NCI-H2029 treated with DMSO at 0.1 percent for 48 hours (cell line): ENCODE measurements at places on chromosomes 3 and 15.

- no peak for DNase-seq
Observed at GRCh38 chr15:71329497-71330260, 214.4 kb downstream of the THSD4 start.

DNA sequence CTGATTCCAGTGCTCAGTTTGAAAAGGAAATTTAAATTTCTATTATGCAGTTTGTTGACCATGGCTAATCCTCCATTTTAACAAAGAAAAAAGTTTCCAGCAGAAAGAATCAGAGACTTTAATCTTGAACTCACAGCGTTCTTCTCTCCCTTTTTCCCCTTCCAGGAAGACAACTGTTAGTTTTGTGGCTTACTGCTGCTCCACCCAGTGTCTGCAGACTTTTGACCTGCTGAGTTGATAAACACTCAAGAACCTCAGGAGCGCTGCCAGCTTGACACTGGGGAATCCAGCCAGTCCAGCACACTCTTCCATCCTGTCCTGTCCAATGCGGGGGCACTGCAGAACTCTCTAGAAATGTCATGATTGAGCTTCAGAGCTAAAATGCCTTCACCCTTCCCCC is 134.6 kb downstream of the LRRC28 start:
- no peak for DNase-seq

GRCh38 chr3:196790636-196791035 is 51.0 kb downstream of the PAK2 start:
- DNase-seq, result no peak

DNA sequence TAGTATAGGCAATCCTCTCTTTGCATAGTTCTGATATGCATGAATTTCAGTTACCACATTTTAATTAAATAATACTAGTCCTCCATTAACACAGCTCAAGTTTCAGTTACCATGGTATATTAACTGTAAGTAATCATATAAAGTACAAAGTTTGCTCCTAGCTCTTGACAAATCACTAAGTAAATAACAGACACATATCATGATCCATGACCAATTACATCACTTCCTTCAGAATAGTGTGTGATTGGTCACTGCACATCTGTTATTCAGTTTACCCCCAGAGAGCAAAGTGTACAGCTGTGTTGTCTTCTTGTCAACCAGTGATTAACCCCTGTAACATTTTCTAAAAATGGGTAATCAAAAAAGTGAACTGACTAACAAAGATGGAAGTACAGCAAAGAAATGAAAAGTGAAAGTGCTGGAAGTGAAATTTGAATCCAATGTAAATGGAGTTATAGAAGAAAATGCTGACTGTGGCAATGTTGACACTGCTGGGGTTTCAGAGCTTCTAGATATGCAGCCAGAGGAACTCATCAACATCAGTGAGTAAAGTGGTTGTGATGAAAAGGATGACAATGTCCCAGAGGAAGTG is 30.2 kb upstream of the LEKR1 start:
- no peak for DNase-seq

DNA sequence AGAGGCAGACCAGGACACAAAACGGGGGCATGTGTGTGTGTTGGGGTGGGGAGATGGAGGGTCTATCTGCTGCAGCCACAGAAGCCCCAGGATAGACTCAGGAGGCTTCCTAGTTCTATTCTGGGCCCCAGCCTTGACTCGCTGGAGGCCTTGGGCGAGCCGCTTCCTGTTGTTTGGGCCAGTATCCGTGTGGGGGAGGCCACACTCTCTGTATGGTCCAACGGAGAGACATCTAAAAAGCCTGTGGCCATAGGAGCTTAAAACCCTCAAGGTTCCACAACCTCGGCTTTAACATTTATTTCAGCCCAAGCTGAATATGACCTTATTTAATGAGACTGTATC is 32.8 kb downstream of the POC1A start:
- DNase-seq, result no peak

- no peak for DNase-seq
Observed at GRCh38 chr15:95996494-95996893, 334.0 kb upstream of the NR2F2 start.

GRCh38 chr15:89129123-89129815 is 41.0 kb downstream of the ABHD2 start:
- DNase-seq, result no peak

DNA sequence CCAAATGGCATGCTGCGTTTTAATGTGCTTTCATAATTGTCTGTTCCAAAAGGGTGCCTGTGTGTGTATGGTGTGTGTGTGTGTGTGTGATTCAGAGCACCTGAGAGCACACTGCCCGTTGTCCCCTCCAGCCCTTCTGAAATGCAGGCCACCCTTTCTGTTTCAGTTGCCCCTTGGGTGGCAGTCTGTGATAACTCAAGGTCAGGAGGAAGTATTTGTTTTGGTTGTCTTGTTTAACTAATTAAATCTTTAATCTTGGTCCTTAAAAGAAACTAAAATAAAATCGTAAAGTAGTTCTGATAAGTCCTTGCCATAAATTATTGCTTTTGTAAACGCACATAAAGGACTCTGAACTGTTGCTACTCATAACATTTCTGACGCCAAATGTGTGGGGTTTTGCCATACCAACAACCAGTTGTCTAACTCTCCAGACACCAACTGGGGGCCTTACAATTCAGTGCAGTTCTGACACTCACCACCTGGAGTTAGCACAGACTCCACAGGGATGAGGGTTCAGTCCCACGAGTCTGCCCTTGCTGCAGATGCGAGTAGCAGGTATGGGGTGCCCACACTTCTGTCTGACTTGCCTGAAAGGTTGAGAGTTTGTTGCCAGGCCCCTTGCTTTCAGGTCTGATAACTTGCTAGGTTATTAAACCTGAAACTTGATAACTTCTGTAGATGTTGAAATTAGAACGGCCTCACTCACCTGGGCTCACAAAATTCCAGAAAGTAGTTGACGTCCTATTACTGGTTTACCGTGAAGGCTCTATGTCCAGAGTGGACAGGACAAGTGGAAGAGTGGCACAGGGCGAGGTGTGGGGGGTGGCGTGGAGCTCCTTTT is 157.3 kb downstream of the IGF1R start:
- DNase-seq, result no peak

- DNase-seq, result no peak
Observed at GRCh38 chr3:122898298-122898697, 103.4 kb downstream of the SLC49A4 start.

DNA sequence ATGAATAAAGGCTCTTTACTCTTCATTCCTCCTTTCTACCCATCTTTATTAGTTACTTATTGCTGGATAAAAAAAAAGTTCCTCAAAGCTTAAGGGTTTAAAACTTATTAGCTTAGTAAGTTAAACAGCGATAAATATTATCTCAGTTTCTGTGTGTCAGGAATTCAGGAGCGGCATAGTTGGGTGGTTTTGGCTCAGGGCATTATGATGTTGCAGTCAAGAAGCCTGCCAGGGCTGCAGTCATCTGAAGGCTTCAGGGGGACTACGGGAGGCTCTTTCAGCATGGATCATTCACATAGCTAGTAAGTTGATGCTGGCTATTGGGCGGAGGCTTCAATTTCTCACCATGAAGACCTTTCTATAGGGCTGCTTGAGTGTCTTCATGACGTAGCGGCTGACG is 1.9 kb upstream of the DLG1 start:
- DNase-seq, result no peak

- no peak for DNase-seq
Observed at GRCh38 chr15:75227663-75228280, 26.1 kb downstream of the C15orf39 start.

- DNase-seq, result no peak
Observed at GRCh38 chr15:68561171-68561900, 17.5 kb upstream of the CORO2B start.

DNA sequence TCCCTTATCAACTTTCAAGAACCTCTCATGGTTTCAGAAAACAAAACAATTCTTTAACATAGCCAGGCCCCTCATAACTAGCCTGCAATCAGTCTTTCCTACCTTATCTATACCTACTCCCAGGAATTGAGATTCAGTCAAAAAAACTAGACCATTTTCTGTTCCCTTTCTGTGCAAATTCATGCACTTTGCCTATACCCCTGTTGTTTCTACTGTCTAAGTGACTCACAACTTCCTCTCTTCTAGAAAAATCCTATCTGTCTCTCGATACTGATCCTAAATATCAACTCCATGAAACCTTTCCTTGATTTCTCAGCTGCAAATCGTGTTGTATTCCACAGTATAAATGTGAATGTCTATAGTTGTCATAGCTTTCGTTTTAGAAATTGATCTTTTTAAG is 10.9 kb upstream of the IL1RAP start:
- no peak for DNase-seq

DNA sequence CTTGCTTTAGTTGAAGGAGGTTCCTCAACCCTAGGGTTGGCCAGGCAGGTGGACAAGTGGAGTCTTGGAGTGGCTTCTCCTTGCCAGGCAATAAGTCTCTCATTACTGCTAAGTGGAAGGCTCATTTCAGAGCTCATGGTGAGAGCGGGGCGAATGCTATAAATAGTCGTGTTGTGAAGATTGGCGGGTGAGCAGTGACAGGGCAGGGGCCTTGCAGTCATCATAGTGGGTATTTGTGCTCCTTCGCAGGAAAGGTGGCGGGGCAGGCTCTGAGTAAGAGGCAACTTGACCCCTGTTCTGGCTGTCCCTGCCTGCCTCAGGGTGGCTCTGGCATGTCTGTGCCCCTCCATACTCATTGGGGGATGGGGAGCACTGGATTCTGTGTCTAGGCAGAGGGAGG is 8.7 kb upstream of the GRM2 start:
- DNase-seq, result no peak

DNA sequence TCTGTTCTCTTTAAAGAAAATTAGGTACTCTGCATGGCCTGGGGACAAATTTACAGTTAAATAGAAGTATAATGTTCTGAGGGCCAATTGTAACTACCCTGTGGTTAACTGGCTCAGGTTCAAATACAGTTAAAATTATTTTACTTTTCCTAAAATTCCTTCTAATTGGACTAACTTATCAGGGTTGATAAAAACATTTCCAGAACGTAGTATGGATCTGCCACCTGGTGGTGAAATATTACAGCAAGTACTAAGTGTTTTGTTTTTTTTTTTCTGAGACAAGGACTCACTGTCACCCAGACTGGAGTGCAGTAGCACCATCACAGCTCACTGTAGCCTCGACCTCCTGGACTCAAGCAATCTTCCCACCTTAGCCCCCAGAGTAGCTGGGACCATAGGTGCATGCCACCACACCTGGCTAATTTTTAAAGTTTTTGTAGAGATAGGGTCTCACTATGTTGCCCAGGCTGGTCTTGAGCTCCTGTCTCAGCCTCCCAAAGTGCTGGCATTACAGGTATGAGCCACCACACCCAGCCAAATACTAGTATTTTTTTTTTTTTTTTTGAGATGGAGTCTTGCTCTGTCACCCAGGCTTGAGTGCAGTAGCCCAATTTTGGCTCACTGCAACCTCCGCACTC is 29.2 kb downstream of the NEO1 start:
- DNase-seq, result no peak

DNA sequence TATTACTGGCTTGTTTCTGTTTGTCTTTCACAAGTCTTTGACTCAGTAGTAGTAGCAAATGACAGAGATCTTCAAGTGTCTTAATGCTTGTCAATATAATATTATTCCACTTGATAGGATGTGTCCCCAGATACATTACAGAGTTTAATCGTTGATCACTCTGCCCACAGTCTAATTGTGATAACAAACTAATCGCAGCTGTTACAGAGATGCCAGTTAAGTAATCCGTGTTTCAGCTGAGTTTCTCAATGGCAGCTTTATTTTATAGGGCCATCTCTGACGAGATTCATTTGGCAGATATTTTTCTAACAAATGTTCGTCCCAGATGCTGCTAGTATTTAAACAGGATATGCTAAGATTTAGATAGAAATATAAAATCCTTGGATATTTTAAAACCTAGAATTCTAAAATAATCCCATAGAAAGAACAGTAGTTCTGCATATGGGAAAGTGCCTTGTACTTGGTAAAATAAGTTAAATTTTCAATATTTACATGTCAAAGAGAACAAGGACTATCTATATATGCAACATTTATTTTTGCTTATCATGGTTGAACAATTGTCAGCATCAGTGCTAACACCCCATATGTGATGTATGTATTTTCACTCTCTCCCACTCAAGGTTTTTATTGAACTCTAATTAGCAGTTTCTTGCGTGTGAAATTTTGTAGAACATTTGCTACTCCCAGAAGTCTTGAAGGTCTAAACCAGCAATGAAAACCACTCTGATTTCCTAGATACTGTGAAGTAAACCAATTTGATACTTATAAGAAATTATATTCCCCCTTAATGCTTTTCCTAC is 185.5 kb downstream of the MBNL1 start:
- DNase-seq, result no peak

DNA sequence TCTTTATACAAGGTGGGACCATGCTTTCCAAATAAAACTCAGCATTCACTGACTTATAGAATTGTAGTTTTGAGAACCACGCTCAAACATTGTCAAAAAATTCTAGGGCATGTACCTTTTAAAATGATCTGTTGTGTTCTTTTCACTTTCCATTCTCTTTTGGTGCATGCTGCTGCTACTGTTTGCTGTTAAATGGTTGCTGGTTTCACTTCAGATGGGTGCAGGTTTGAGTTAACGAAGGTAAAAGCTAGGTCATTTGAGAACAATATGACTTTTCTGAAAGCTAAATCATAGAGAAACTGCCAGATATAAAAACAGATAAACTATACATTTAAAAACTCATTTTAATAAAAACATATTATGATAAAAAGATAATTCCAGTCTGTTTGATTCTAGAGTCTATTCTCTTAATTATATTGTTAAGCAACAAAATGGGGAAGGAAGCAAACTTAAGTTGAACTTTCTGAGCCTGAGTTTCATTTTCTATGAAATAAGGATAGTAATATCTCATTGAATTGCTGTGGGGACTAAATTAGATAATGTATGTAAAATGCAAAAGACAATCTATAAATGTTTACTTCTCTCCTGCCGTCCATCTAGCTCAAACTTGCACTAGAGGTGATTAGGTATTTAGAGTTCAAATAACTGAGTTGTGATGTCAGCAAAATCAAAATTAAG is 82.4 kb downstream of the OXSM start:
- DNase-seq, result no peak

DNA sequence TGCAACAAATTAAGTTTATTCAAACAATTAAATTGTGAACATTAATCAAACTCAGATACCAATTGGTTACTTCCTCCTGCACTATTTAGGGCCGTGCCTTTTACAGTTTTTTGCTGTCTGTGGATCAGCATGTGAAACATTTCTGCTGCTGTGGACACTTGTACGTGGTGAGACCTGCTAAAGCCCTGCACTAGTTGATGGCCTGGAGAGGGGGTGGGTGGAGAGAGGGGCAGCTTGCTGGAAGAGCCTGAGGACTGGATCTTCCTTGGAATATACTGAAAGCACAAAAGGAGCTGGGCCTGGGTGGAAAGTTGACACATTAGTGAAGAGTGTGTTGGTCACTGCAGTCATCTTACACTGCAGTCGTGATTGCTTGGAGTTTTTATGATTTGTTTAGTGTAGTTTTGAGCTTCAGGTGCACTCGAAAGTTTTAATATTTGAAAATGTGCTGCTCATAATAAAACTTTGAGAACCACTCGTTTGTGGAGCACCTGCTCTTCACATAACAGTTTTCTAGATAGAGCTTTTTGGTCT is 11.4 kb downstream of the PLCL2 start:
- no peak for DNase-seq
